ENCODE measurements at places on chromosomes 2 and 18. TPM values are rescaled to one million over a fixed set of nuclear protein-coding genes. Genes with fewer than 3 reads are reported as not detected.

DNA sequence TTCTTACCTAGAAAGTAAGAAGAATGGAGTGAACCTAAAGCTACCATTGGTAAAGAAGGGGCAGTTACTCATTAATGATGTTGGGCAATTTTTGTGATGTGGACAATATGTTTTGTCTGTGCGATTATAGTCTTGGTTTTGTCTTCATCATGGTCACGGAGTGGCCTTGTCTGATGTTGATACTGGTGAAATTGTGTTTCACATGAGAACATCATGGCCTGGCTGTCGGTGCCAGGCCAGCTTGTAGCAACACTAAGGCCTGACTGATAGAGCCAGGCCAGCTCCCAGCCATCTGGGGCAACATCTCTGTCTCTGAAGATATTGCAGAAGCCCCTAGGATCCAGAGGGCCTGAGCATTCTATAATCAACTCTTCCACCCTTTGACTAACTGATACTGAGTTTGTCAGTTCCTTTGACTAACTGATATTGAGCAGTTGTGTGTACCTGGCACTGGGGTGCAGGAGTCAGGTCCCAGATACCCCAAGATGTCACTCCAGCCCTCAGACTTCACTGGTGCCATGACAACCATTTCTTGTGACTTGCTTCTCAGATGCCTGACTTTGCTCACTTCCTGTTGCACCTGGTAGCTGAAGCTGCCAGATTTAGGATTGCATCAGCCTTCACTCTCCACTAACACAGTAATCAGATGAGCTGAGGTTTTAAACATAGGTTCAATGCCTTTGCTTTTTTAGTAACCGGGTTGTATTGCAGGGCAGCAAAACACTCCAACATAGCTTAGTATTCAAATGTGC, 62.5 kb downstream of the RPIA start:
- no peak for DNase-seq

DNA sequence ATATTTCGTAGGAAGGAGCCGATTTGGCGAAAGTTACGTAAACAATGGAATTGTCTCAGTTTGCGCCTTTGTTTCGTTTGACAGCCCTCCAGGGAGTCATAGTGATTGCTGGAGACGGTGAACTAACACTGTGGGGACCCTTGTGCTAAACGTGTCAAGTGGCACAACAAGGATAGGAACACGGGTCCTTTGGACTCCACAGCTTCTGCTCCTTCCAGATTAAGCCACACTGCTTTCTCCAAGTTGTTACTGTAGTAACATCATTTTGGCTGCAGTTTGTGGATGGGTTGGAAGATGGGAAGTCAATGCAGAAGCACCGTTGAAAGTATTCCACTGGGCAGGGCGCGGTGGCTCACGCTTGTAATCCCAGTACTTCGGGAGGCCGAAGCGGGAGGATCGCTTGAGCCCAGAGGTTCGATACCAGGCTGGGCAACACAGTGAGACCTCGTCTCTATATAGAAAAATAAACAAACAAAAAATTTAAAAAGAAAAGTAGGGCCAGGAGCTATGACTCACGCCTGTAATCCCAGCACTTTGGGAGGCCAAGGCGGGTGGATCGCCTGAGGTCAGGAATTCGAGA, 636 bp upstream of the IMMT start:
- no peak for DNase-seq

The SLC11A1 gene
- total RNA-seq = 1.7 TPM

DNA sequence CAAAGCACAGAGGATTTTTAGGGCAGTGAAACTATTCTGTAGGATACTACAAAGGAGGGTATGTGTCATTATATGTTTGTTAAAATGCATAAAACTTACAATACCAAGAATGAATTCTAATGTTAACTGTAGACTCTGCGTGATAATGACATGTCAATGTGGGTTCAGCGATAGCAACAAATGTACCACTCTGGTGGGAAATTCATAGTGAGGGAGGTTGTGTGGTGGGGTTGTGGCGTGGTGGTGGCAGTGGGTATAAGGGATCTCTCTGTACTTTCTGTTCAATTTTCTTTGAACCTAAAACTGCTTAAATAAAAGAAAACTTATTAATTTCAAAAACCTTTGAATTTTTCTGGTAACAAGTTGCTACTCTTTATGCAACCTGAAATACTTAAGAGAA, 99.3 kb upstream of the SLC38A11 start:
- DNase-seq = no peak

GRCh38 chr2:105325389-105325963, 4.1 kb downstream of the TGFBRAP1 start:
- DNase-seq = no peak

DNA sequence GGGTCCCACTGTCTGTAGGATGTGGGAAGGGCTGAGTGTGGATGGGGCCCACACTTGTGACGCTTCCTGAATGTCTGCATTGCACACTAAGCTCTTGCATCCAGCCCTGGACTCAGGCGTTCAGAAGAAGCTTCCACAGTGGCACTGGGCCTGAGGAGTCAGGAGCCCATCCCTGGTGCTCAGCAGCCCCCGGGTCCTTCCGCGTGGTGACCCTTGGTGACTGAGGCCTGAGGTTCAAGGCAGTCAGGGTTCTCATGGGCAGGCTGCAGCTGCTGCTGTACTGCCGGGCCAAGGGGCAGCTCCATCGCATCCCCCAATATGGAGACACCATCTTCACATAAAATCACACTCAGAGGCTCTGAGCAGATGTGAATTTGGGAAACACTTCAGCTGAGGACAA, 65.8 kb upstream of the TUBA3E start:
- no peak for DNase-seq

DNA sequence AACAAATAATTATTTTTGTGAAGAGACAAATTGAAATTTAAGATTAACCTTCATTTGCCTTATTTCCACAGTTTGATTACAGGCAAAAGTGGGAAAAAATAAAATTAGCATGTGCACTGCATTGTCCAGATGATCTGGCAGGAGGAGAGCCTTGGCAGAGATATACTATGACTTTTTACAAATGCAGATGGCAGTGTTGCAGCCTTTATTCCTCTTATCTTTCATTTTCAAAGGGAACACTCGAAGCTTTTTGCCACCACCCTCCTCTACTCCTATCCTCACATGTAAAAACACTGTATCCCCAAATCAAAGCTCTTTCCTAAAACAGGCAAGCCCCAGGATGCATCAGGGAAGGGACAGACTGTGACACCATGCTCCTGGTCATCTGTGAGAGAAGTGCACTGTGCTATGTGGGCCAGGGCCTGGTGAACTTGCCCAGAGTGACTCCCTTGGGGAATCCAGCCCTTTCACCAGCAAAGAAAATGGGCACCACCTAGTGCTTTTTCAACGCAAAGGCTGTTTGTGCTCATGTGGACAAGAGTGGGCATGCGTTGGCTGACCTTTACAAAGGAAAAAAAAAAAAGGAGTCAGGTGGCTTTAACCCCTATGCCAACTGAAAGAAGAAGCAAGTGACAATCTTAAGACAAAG, 74.7 kb upstream of the ETAA1 start:
- DNase-seq = no peak

DNA sequence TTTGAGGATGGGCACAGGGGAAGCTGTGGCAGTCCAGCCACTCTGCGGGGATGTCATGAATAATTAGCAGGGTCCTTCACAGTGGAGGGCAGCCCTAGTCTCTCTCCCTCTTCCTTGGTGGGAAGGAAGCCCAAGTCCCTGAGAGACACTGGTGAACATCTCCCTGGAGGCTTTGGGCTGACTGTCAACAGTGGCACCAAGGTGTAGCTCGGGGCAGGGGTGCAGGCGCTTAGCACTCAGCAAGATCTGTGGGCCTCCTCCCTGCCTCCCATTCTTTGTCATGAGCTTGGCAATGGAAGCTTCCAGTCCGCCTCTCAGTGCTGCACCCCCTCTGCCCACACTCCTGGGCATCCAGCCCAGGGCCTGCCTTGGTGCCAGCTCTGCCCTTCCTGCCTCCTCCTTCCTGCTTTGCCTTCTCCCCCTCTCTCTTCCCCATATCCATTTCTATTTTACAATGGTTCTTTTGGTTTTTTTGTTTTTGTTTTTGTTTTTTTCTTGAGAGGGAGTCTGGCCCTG, 59.4 kb downstream of the STEAP3 start:
- no peak for DNase-seq

The IL36RN gene
- total RNA-seq = 0.26 TPM

GRCh38 chr2:222430681-222431080, 6.3 kb downstream of the SGPP2 start:
- DNase-seq = no peak

GRCh38 chr18:5309888-5310470, 14.5 kb upstream of the ZBTB14 start:
- no peak for DNase-seq

The SCN3A gene
- total RNA-seq = 6.1 TPM

The CMPK2 gene
- total RNA-seq = 8.9 TPM

The CLEC4F gene
- not detected for total RNA-seq

- no peak for DNase-seq
Observed at GRCh38 chr2:231470246-231470900, 6.1 kb upstream of the NCL start.

The LRRTM1 gene
- total RNA-seq = 0.63 TPM
